Effector CD4-positive, alpha-beta T cell (primary cell): ENCODE measurements at places on chromosomes 1 and 21.
A peak's percentile ranks its signal among the peaks of the same experiment; 100 is the strongest.

DNA sequence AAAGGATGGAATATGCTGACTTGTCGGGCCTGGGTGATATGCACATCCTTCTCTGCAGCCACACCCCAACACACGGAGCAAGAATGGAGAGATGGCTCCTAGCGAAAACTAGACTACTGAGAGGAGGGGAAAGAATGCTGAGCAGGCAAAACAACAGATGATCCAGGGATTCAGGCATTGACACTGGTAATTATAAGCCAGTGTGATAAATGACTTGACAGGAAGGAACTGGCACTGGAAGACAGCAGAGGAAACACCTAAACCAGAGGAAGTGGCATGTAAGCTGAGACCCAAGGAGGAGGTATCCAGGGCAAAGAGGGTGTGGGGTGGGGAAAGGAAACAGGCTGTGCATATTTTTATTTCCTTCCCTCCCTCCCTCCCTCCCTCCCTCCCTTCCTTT, 31.7 kb upstream of the KHDRBS1 start:
- DNase-seq, result peak; percentile 19

DNA sequence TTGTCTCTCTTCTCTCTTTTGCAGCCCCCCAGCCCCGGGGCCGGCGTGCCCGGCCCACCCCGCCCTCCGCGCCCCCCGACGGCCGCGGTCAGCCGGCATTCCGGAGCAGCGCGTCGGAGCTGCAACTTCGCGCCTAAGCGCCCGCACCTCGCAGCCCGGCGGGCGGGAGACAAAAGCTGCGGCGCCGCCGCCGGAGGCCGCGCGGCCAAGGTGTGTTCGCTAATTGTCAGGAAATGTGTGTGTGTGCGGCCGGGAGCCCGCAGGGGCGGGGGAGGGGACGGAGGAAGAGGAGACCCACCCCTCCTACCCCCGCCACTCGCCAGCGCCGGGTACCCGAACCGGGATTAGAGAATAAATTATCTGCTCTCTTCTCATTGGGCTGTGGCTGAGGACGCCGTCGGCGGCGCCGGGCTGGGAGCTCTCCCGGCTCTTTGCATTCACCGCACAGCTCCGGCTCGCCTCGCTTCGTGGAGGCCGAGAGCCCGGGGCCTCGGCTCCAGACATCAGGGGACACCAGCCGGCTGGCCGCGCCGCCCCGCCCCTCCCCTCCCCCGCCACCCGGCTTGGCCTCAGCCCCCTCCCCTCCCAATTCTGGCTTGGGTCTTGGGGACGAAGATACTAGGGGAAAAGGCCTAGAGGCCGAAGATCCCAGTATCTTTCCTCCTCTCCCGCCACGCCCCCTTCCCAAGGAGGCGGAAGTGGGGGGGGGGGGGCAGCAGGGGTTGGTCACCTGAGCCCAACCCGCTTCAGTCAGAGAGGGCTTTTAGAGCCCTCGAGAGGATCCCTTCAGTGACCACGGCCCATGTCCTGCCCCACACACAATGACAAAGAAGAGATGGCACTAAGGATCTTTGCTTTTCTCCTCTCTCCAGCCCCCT, 1.3 kb upstream of the BLACAT1 start:
- DNase-seq, result no peak

- no peak for DNase-seq
Measured at GRCh38 chr1:66223681-66224080, 310.3 kb upstream of the SGIP1 start.

DNA sequence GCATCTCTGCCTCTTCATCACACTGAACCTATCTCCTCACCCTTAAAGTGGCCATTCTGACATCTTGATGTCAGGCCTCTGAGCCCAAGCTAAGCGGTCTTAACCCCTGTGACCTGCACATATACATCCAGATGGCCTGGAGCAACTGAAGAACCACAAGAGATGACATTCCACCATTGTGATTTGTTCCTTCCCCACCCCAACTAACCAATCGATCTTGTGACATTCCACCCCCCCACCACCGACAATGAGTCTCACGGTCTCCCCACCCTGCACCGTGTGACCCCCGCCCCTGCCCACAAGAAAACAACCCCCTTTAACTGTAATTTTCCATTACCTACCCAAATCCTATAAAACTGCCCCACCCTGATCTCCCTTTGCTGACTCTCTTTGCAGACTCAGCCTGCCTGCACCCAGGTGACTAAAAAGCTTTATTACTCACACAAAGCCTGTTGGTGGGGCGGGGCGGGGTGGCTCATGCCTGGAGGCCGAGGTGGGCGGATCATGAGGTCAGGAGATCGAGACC, 21.0 kb upstream of the PINK1 start:
- DNase-seq, result no peak

DNA sequence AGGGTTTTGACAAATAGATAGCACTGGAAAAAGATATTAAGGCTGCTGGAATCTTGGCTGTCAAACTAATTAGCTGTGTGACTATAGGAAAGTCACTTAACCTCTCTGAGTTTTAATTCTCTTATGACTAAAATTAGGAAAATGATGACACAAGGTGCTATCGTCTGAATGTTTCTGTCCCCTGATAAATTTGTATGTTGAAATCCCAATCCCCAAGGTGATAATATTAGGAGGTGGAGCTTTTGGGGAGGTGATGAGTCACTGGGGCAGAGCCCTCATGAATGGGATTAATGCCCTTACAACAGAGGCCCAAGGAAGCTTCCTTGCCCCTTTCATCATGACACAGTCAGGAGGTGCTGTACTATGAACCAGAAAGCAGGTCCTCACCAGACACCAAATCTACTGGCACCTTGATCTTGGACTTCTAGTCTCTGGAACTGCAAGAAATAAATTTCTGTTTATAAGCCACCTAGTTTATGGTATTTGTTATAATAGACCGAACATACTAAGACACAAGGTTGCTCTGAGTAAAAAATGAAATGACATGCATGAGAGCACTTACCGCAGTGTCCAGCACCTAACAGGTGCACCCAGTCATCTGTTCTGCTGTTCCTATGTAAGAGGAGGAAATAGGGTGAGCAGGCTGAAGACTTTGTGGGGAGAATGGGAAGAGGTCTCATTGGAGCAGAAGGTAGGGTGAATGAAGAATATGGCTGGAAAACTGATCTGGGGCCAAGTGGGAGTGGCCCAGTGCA, 26.3 kb upstream of the DISP1 start:
- DNase-seq, result no peak

DNA sequence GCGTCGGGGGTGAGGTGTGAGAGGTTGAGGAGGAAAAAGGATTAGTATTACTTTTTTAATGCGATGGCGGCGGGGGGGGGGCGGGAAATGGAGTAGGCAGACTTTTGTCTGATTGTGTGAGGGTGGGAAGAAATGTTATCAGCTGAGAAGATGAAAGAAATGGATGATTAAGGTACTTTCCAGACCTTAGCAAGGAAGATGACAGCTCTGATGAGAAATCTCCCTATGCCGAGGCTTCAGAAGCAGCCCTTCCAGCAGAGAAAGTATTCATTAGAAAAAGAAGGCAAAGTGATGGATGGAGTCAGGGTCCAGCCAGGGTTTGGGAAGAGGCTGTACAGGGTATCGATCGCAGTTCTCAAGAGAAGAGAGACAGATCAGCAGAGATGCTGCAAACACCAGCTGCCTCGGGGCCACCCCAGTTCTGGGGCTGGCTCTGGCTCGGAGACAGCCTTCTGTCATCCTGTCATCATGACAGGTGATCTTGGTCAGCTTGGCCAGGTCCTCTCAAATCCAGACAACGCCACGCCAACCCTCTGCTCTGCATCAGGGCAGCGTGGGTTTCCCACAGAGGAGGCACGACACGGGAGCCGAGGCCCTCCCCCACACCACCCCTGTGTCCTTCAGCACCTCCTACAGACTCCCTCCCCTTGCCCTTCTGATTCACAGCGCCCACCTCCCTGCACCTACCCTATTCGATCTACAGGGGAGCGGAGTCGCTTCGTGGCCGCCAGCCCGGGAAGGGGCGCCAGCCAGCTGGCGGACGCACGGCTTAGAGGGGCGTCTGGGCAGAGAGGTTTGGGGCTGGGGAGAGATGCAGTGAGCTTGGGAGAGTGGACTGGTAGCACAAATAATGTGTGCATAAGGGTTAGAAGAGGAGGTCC, 674 bp upstream of the ATXN7L2 start:
- peak; percentile 32 for DNase-seq

DNA sequence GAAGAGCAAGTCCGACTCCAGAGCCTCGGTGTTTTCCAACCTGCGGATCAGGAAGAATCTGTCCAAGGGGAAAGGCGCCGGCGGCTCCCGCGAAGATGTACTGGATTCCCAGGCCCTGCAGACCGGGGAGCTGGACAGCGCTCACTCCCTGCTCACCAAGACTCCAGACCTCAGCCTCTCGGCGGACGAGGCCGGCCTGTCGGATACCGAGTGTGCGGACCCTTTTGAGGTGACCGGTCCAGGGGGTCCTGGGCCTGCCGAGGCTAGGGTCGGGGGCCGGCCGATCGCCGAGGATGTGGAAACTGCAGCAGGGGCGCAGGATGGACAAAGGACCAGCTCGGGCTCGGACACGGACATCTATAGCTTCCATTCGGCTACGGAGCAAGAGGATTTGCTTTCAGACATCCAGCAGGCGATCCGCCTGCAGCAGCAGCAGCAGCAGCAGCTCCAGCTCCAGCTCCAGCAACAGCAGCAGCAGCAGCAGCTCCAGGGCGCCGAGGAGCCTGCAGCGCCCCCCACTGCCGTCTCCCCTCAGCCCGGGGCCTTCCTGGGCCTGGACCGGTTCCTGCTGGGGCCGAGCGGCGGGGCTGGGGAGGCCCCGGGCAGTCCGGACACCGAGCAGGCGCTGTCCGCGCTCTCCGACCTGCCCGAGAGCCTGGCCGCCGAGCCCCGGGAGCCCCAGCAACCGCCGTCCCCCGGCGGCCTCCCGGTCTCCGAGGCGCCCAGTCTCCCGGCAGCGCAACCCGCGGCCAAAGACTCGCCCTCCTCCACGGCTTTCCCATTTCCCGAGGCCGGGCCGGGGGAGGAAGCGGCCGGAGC, 827 bp downstream of the FMN2 start:
- no peak for DNase-seq

DNA sequence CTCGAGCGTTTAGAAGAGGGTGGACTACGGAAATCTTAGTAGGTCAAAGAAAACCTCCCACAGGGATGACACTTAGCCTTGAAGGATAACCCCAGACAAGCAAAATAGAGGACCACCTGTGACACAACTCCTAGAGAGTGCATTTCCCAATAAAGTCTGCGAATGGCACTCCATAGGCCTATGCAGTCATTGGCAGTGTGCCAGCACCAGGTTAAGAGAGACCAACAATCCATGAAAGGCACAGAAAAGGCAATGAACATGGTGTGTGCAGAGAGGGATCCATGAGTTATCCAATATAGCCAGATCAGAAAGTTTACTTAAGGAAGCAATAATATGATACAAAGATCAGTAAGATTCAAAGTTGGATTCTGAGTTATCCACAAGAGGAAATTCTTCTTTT, 45.2 kb upstream of the FMO2 start:
- no peak for DNase-seq

GRCh38 chr1:199742547-199742946, 285.0 kb upstream of the NR5A2 start:
- DNase-seq, result no peak

DNA sequence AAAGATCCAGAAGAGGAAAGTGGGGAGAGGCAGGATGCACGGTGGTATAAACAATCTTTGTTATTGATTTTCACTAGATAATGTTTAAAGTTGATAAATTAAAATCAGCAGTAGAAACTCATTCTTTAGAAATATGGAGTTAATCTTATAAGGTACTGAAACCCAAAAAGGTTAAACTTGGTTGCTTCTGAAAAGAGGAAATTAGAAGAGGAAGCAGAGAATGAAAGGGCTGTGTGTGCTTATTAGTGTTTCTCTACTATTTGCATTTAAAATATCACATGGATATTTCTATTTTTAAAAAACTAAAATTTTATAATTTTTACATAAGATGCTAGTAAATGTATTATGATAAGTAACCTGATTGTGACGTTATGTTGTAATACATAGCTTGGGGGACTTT, 24.4 kb downstream of the C1orf141 start:
- no peak for DNase-seq

- DNase-seq, result peak; percentile 33
Measured at GRCh38 chr1:67211589-67212563, 45.6 kb downstream of the IL23R start.

DNA sequence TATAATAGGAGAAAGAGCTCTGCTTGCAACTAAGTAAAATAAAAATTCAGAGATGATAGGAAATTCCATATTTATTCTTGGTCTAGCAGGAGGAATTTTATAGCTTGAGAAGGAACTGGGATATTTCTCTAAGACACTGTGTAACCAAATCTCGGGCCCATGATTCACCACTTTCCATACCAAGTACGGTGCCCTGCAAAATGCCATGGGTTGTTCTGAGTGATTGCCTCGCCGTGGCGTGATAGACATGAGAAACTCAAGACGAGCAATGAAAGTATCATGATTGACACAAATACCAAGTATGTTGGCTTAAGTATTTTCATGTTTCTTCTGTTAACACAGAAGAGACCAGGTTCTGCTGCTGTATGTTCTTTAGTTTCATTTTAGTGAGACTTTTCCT, 167.2 kb downstream of the LMO4 start:
- no peak for DNase-seq

DNA sequence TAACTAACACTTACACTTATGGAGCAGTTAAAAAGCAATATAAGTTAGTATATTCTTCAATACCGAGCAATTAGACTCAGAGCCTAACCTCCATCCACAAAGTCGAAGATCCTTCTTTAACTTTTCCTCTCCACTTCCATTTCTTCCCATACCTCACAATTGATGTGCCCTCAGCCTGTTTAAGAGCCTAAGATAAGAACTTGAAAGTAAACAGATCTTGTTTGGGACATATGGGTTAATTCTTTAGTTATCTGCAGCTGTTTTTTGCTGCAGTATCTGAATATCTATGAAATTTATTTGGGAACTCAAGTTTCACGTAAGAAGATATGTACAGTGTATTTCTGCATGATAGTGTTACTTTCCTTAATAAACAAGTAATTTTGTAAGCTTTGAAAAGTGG, 51.5 kb downstream of the MIGA1 start:
- DNase-seq, result no peak

GRCh38 chr1:154797175-154797574, 72.9 kb downstream of the KCNN3 start:
- no peak for DNase-seq

DNA sequence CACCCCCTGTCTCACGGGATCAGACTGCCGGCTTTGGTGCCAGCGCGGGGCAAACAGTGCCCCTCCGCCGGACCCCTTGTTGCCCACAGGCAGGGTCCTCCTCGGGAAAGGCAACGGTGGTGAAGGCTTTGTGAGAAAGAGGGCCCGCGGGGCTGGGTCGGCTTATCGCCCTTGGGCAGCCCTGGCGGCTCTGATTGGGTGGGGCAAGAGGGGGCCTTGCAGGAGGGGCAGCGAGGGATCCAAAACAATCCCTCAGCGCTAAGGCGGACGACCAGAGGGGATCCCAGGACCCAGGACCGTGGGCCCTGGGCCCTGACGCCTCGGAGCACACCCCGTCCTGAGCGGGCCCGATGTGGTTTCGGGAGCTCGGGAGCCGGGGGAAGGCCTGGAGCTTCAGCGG, 3.9 kb upstream of the ZNF678 start:
- DNase-seq, result no peak

- DNase-seq, result no peak
Measured at GRCh38 chr1:153752571-153753195, 22.5 kb upstream of the SLC27A3 start.

- DNase-seq, result no peak
Measured at GRCh38 chr1:192581131-192581927, 5.8 kb downstream of the RGS1 start.

GRCh38 chr1:1614204-1614953, 921 bp upstream of the MIB2 start:
- peak; percentile 52 for DNase-seq
